ENCODE measurements at places on chromosomes 3 and 15. TPM values are rescaled to one million over a fixed set of nuclear protein-coding genes. Genes with fewer than 3 reads are reported as not detected.
A peak's percentile ranks its signal among the peaks of the same experiment; 100 is the strongest.

Gene PP2D1
- not detected for total RNA-seq

Gene CLSTN2
- not detected for total RNA-seq

Gene TAGLN3
- not detected for total RNA-seq

Gene SEC11A
- 71.2 TPM for total RNA-seq

Gene NR2E3
- total RNA-seq, result not detected

Gene NOX5
- total RNA-seq, result 0.09 TPM

Gene ANKUB1
- total RNA-seq, result not detected

Gene CPNE9
- 0.20 TPM for total RNA-seq

Gene UBAP1L
- total RNA-seq, result 9.6 TPM

Gene APBA2
- total RNA-seq, result not detected

GRCh38 chr3:3783696-3784095 lies 15.5 kb upstream of the LRRN1 start:
- no peak overlapping the region for H3K27ac ChIP-seq
- no peaks in the 10 kb centered on the region for H3K36me3 ChIP-seq
- H3K27me3 ChIP-seq, result no peaks in the 10 kb centered on the region
- H3K4me3 ChIP-seq, result no peak overlapping the region

- DNase-seq, result no peak
- H3K36me3 ChIP-seq, result no peaks in the 10 kb centered on the region
- H3K27me3 ChIP-seq, result no peaks in the 10 kb centered on the region
- H3K27ac ChIP-seq, result peak overlapping the region; percentile 35
Measured at GRCh38 chr3:105417525-105418289, 51.0 kb downstream of the ALCAM start.

GRCh38 chr3:189702066-189702646 lies 71.0 kb downstream of the TP63 start:
- H3K27me3 ChIP-seq, result no peaks in the 10 kb centered on the region
- no peaks in the 10 kb centered on the region for H3K36me3 ChIP-seq
- no peak overlapping the region for H3K27ac ChIP-seq
- H3K4me1 ChIP-seq, result no peaks in the 10 kb centered on the region
- H3K4me3 ChIP-seq, result no peak overlapping the region

DNA sequence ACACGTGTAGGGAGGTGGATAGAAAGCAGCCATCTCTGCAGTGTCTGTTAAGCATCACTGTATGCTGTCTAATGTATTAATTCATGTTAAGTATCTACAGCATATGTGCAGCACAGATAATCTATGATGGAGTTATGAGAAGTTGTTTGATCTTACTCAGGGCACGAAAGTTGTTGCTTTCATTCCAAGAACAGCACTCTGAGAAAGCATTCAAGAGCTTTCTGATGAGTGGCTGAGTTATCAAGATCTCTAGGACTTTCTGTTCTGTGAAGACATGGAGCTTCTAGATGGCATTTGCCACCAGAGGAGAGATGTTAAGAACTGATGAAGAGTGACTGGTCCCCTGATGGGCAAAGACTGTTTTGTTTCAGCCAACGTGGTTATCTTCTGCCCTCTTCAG lies 22.6 kb upstream of the TPRG1 start:
- no peak overlapping the region for H3K4me3 ChIP-seq
- H3K36me3 ChIP-seq, result no peaks in the 10 kb centered on the region
- peaks cover 8% of the 10 kb centered on the region for H3K27me3 ChIP-seq
- H3K4me1 ChIP-seq, result no peaks in the 10 kb centered on the region

DNA sequence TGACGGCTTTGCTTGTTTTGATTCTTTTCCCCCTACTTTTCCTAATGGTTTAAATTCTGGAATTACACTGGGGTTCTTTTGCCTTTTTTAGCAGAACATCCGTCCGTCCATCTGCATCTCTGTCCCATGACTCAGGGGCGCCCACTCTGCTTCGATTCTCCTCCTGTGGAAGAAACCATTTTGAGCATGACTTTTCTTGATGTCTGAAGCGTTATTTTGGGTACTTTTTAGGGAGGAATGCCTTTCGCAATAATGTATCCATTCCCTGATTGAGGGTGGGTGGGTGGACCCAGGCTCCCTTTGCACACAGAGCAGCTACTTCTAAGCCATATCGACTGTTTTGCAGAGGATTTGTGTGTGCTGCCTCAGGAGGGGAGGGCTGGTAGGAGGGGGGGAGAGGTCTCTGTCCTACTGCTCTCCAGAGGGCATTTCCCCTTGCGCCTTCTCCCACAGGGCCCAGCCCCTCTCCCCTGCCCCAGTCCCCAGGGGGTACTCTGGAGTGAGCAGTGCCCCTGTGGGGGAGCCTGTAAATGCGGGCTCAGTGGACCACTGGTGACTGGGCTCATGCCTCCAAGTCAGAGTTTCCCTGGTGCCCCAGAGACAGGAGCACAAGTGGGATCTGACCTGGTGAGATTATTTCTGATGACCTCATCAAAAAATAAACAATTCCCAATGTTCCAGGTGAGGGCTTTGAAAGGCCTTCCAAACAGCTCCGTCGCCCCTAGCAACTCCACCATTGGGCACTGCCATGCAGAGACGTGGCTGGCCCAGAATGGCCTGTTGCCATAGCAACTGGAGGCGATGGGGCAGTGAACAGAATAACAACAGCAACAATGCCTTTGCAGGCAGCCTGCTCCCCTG lies 19.5 kb upstream of the BSN start:
- no peak overlapping the region for H3K4me3 ChIP-seq
- peaks cover 3% of the 10 kb centered on the region for H3K4me1 ChIP-seq
- H3K27me3 ChIP-seq, result no peaks in the 10 kb centered on the region

DNA sequence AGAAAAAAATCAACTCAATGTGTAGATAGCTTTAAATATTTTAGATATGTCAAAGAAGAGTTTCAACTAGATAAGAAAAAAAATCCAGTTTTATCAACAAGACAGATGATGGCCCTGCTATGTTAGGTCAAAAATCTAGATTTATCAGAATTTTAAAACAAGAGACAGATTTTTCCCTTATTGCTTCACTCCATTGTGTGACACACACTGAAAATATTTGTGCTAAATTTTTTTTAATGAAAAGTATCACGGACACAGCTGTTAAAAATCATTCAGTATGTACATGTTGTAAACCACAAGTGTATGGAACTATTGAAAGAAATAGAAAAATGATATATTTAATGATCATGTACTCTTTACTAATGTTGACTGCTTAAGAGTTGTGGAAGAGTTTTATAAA lies 43.6 kb downstream of the FOXB1 start:
- H3K36me3 ChIP-seq, result no peaks in the 10 kb centered on the region
- no peak for DNase-seq
- no peak overlapping the region for H3K4me3 ChIP-seq
- no peak overlapping the region for H3K27ac ChIP-seq
- H3K4me1 ChIP-seq, result no peaks in the 10 kb centered on the region

GRCh38 chr15:67641453-67641852 lies 99.0 kb downstream of the MAP2K5 start:
- no peaks in the 10 kb centered on the region for H3K4me1 ChIP-seq
- peaks cover 46% of the 10 kb centered on the region for H3K36me3 ChIP-seq
- no peak overlapping the region for H3K27ac ChIP-seq
- no peak overlapping the region for H3K4me3 ChIP-seq
- no peak for DNase-seq

DNA sequence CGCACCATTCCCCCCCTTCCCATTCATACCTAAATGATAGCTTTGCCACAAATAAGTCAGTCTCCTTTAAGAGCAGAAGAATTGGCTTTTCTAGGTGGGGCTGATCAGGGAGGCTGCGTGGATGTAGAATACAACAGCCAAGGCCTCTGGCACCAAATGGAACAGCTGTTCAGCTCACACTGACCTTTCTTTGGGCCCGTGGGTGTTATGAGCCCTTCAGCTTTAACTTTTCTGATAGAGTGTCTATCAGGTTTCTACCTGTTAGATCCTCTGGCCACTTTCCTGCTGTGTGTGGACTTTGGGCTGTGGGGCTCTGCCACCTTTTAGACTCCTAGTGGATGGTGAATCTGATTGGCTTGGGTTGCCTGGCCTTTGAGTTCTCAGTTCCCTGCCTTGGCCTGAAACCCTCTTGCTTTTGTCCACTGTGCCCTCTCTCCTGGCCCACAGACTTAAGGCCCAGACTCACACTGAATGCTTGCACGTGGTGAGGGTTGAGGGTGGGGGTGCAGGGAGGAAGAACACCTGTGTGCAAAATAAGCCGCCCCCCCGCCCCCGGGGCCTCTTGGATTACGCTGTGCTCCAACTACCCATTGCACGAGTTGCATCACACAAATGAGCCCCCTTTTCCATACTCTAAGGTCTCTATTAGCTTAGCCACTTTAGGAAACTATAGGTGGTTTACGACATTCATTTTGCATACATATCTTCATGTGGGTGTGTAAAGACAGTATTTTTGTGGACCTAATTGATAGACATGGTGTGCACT lies 1.3 kb upstream of the RFX7 start:
- peaks cover 6% of the 10 kb centered on the region for H3K36me3 ChIP-seq
- H3K27ac ChIP-seq, result peak overlapping the region; percentile 94
- peaks cover 39% of the 10 kb centered on the region for H3K4me1 ChIP-seq
- DNase-seq, result peak; percentile 24
- H3K27me3 ChIP-seq, result no peaks in the 10 kb centered on the region
- peak overlapping the region; percentile 88 for H3K4me3 ChIP-seq

DNA sequence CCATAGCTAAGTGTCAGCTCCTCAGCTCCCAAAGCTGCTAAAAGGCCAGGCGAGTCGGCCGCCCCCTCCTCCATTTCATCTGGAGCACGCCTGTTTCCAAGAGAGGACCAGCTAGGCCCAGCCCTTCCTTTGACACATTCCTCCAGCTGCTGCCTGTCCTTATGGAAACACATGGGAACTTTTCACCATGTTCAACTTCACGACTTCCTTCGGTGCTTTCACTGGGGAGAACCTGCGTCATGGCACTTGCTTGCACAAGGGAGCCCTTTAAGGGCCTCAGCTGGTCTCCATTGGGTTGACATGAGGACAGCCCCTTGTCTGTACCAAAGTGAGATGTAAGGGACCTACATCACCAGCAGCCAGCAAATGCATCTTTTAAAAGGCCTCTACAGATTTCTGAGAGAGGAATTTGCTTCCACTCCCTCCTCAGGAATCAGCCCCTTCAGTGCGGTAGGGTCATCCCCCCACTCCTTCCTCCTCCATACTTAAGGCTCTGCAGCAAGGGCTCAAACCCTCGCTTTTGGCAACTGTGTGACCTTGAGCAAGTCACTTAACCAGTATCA lies 2.1 kb downstream of the MAGI1 start:
- no peaks in the 10 kb centered on the region for H3K36me3 ChIP-seq
- H3K4me3 ChIP-seq, result no peak overlapping the region
- no peak for DNase-seq
- peaks cover 18% of the 10 kb centered on the region for H3K4me1 ChIP-seq
- no peak overlapping the region for H3K27ac ChIP-seq

GRCh38 chr3:129812589-129812988 lies 80.9 kb downstream of the TMCC1 start:
- H3K36me3 ChIP-seq, result peaks cover 34% of the 10 kb centered on the region
- H3K27me3 ChIP-seq, result no peaks in the 10 kb centered on the region
- peaks cover 2% of the 10 kb centered on the region for H3K4me1 ChIP-seq
- DNase-seq, result no peak
- no peak overlapping the region for H3K27ac ChIP-seq

- no peak overlapping the region for H3K4me3 ChIP-seq
- H3K27ac ChIP-seq, result no peak overlapping the region
- no peaks in the 10 kb centered on the region for H3K36me3 ChIP-seq
- no peak for DNase-seq
- H3K4me1 ChIP-seq, result no peaks in the 10 kb centered on the region
Measured at GRCh38 chr3:176964661-176965060, 232.6 kb downstream of the TBL1XR1 start.

GRCh38 chr3:189103208-189103607 lies 68.6 kb upstream of the TPRG1 start:
- no peaks in the 10 kb centered on the region for H3K4me1 ChIP-seq
- peaks cover 6% of the 10 kb centered on the region for H3K27me3 ChIP-seq
- no peaks in the 10 kb centered on the region for H3K36me3 ChIP-seq
- no peak overlapping the region for H3K4me3 ChIP-seq
- H3K27ac ChIP-seq, result no peak overlapping the region
- DNase-seq, result no peak

- no peaks in the 10 kb centered on the region for H3K27me3 ChIP-seq
- H3K4me3 ChIP-seq, result no peak overlapping the region
- no peaks in the 10 kb centered on the region for H3K4me1 ChIP-seq
- no peak for DNase-seq
Measured at GRCh38 chr3:27193056-27193455, 176.1 kb downstream of the NEK10 start.

GRCh38 chr3:60282866-60283265 lies 968.4 kb downstream of the FHIT start:
- no peak overlapping the region for H3K27ac ChIP-seq
- no peak overlapping the region for H3K4me3 ChIP-seq
- no peaks in the 10 kb centered on the region for H3K27me3 ChIP-seq
- H3K36me3 ChIP-seq, result no peaks in the 10 kb centered on the region
- DNase-seq, result no peak

DNA sequence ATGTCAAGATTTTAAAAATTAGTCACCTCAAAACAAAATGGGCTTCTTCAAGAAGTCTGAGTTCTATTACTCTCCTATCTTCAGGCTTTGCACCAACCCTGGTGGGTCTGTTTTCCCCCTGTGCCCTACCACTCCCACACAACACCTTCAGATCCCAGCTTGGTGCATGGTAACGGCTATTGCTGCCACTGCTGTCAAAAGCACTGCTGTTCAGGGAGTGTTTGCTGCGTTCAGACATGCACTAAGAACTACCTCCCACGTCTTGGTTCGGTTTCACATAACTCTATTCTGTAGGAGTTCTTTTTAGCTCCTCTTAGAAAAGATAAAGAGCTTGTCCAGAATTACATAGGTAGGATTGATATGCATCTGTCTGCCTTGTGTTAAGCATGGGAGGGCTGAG lies 799.2 kb downstream of the NR2F2 start:
- no peaks in the 10 kb centered on the region for H3K36me3 ChIP-seq
- H3K27ac ChIP-seq, result no peak overlapping the region
- no peak overlapping the region for H3K4me3 ChIP-seq

DNA sequence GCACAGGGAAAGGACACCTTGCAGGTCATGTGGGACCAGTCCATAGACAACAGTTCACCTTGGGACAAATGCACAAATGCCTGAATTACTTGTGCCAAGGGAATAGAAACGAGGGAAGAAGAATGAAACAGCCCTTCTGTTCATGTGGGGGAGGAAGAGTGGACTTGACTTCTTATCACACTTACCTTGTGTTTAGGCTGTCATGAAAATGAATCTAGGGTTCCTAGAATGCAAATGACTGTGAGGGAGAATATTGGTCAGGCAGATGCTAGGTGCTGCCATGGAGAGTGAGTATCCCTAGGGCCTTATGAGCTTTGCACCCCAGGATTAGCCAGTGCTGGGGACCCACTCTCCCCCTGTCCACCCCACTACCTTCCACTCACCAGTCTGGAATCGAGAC lies 11.0 kb upstream of the PRKAR2A start:
- DNase-seq, result no peak
- no peaks in the 10 kb centered on the region for H3K27me3 ChIP-seq
- no peaks in the 10 kb centered on the region for H3K4me1 ChIP-seq

- H3K27me3 ChIP-seq, result peaks cover 6% of the 10 kb centered on the region
- H3K27ac ChIP-seq, result no peak overlapping the region
- H3K36me3 ChIP-seq, result no peaks in the 10 kb centered on the region
- DNase-seq, result no peak
- no peak overlapping the region for H3K4me3 ChIP-seq
Measured at GRCh38 chr3:124147946-124148345, 156.0 kb upstream of the ROPN1 start.

Measured in activated B cell treated with CpG ODN at 0.5 μM for 24 hours (primary cell).